Activated CD8-positive, alpha-beta T cell treated with anti-CD3 and anti-CD28 coated beads for 36 hours (primary cell): ENCODE measurements at places on chromosomes 3 and 15.
A peak's percentile ranks its signal among the peaks of the same experiment; 100 is the strongest.

- DNase-seq, result no peak
- no peak overlapping the region for H3K4me3 ChIP-seq
- no peaks in the 10 kb centered on the region for H3K27me3 ChIP-seq
- H3K27ac ChIP-seq, result no peak overlapping the region
- no peaks in the 10 kb centered on the region for H3K4me1 ChIP-seq
Observed at GRCh38 chr15:35980719-35981118, 434.8 kb upstream of the DPH6 start.

- H3K36me3 ChIP-seq, result no peaks in the 10 kb centered on the region
- peak; percentile 50 for DNase-seq
- H3K4me3 ChIP-seq, result peak overlapping the region; percentile 49
- no peak overlapping the region for H3K27ac ChIP-seq
Observed at GRCh38 chr15:66654739-66655375, 47.2 kb upstream of the SMAD6 start.

- peaks cover 91% of the 10 kb centered on the region for H3K27me3 ChIP-seq
- no peaks in the 10 kb centered on the region for H3K36me3 ChIP-seq
- H3K4me1 ChIP-seq, result peaks cover 21% of the 10 kb centered on the region
- no peak overlapping the region for H3K27ac ChIP-seq
Observed at GRCh38 chr15:36883713-36884517, 216.4 kb downstream of the MEIS2 start.

DNA sequence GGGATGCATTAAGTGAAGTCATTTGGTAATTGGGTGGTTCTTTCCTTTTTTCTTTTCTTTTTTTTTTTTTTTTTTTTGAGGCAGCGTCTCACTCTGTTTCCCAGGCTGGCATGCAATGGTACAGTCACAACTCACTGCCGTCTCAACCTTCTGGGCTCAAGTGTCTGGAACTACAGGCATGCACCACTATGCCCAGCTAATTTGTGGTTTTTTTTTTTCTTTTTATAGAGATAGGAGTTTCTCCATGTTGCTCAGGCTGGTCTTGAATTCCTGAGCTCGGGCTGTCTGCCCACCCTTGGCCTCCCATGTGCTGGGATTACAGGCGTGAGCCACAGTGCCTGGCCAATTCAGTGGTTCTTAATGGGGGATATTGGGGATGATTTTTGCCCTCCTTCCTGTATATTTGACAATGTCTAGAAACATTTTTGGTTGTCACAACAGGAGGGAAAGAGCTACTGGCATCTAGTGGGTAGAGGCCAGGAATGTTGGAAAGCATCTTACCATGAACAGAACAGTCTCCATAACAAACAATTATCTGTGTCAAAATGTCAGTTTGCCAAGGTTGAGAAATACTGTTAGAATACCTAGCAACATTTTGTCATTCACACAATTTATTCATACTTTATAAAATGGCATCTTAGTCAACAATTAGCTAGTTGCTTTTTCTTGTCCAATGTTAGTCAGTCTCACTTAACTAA lies 79.4 kb upstream of the CNTN3 start:
- H3K36me3 ChIP-seq, result no peaks in the 10 kb centered on the region
- H3K27ac ChIP-seq, result no peak overlapping the region
- no peak for DNase-seq
